ENCODE measurements at places on chromosomes 6 and 20.

DNA sequence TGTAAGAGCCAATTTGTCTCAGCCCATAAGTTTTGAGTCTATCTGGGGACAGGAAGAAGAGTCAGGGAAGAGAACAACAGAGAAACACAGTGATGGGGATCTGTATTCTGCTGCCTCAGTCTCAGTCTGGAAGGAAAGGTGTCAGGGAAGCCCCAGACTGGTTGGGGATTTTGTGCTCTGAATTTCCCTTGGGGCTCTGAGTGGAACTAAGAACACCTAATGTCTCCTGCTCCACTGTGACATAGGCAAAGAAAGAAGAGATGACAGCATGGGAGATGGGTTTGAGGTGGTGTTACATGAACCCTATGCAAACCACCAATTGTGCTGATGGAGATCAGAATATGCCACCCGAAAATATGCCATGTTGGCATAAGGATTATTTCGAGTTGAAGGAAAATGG, 139.5 kb upstream of the MYLIP start:
- DNase-seq = no peak

DNA sequence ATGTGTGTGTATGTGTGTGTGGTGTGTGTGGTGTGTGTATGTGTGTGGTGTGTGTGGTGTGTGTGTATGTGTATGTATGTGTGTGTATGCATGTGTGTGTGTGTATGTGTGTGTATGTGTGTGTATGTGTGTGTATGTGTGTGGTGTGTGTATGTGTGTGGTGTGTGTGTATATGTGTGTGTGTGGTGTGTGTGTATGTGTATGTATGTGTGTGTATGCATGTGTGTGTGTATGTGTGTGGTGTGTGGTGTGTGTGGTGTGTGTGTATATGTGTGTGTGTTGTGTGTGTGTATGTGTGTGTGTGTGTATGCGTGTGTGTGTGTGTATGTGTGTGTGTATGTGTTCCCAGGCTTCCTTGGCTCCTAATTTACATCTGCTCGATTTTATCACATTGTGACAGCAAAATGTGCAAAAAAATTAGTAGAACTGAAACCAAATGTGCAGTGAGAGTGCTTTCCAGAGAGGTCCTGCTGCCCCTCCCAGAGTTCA, 234.5 kb downstream of the BMP7 start:
- DNase-seq = no peak

GRCh38 chr6:160396292-160396691, 48.1 kb downstream of the SLC22A3 start:
- no peak for DNase-seq

GRCh38 chr6:107132330-107132954, 17.1 kb upstream of the BEND3 start:
- no peak for DNase-seq

DNA sequence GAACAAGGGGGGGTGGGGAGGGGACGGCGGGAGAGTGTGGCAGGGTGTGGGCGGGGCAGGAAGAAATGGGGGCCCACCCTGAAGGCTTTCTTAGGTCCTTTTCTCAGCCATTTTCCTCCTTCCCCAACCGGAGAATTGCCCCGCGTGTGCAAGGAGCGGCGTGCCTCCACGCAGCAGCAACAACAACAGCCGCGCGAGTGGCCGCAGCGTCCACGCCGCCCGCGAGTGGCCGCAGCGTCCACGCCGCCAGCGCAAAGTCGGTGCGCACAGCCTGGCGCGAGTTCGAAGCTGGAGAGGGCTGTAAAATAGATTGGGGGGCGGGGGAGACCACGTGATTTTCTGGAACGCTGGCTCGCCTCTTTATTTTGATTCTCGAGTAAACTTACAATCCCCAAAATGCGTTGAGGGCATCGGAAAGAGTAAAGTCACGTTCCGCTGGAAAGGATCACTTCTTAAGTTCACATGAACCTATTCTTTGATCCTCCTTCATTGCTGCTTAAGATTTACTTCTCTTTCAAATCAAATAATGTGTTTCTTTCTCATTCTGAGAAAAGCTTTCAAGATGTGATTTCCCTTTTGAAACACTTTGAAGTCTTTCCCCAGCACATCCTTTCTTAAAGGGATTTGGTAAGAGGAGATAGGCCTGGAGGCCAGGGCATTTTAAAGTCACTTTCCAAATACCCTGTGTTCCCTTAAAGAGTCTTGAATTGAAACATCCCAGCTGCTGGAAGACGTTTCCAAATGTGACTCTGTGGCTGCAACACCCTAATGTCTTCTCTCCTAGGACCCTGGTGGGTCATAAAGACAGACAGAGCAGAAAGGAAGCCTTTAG, 66.7 kb upstream of the ZNF217 start:
- peak; percentile 22 for DNase-seq

DNA sequence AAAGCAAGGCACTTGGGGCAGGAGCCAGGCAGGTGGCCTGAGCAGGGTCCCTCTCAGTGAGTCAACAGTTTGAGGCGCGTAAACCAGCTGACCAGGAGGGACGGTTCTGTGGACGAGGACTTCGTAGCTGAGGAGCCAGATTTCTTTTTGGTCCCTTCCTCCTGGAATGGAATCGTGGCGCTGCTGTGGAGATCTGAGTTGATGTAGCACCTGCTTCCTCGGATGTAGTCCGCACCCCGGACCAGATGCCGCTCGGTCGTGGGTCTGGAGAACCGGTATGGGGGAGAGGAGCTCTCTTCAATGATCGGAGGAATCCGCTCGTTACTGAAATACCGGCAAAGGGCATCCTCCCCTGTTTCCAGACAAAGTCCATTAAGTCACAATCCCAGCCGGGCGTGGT, 49.7 kb upstream of the IPCEF1 start:
- no peak for DNase-seq

GRCh38 chr6:124142852-124143251, 339.2 kb downstream of the NKAIN2 start:
- DNase-seq = no peak

- DNase-seq = no peak
Observed at GRCh38 chr6:81725127-81725526, 27.4 kb downstream of the TENT5A start.

Data from stimulated activated CD8-positive, alpha-beta memory T cell treated with anti-CD3 and anti-CD28 coated beads, Interleukin-12 subunit alpha, Interleukin-12 subunit beta, amount 100 ng/mL, for 4 hours (primary cell).